ENCODE measurements at places on chromosomes 5 and 9.

GRCh38 chr5:38451074-38451725, 105.2 kb downstream of the LIFR start:
- no peak for DNase-seq

DNA sequence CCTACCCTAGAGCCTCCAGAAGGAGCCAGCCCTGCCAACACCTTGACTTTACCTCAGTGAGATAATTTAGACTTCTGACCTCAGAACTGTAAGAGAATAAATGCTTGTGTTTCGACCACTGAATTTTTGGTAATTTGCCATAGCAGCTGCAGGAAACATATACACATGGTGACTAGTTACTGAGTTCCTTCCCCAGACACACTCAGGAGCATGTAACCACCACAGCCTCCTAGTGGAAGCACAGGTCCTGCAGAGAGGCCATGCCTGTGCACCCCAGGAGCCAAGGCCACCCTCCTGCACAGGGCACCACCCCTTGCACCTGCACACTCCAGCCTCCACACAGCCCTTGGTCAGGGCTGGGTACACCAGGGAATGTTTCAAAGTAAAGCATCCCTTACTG, 7.6 kb upstream of the CAMSAP1 start:
- no peak for DNase-seq

GRCh38 chr9:77977210-77977611, 54.4 kb downstream of the GNAQ start:
- peak; percentile 92 for DNase-seq

DNA sequence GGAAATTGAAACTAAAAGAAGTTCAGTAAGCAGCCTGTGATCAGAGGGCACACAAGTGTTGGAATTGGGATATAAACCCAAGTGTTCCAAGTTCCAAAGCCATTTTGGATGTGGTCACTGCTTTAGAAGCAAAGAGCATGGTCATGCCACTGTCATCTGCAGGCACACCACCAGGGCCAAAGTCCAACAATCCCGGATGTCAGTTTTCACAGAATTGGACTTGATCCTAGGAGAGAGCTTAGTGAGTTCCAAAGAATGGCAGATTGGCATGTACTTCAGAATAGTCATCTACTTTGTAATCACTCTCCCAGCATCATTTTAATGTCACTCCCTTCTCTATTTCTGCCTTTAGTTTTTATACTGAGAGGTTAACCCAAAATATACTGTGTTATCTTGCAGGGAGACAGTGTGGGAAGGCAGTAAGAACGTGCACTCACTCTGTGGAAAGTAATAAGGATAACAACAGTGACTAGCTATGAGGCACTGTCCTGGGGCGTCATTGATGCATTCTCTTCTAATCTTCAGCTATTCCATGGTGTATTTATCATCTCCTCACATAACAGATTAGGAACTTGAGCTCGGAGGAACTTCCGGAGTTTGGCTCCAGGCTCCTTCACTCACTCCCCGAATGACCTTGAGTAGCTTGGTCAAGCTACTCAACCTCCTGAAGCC, 388.0 kb downstream of the ACTL7B start:
- DNase-seq: no peak

- no peak for DNase-seq
Measured at GRCh38 chr9:2029666-2030170, 14.6 kb downstream of the SMARCA2 start.

DNA sequence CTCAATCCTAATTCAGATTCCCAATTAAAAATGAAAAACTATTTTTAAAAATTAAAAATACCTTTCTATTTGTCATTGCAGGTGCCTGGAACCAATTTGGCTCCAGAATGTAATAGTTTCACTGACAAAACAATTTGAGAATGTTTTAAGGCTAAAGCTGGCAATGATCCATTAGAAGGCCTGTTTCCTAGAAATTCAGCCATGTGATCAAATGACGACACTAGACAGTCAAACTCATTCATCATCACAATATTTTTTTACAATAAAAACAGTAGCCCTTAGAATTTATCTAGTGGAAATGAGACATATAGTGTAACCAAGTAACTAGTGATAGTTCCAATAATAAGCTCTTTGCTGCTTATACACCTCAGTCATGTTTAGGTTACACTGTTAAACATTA, 75.4 kb upstream of the MAP3K1 start:
- peak; percentile 4 for DNase-seq

- peak; percentile 19 for DNase-seq
Measured at GRCh38 chr9:137453643-137454081, 5.5 kb downstream of the NSMF start.

- DNase-seq: peak; percentile 86
Measured at GRCh38 chr5:115977988-115978387, 15.7 kb downstream of the LVRN start.

DNA sequence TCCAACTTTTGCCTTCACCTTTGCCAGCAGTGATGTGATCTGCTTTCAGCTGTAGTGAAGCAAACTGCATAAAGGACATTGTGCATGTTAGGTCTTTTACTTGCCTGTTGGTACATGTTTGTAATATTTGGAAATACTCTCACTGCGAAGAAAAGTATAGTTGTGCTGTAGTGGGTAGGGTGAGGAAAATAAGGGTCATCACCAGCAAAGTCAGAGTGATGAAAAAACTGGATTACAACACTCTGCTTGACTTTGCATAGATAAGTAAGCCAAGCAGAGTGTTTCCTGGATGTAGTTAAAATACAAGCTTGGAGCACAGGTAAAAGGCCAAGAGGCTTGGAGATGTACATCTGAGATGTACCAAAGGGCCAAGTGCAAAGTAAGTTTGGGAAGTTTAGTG, 16.7 kb downstream of the TGFBR1 start:
- no peak for DNase-seq

- DNase-seq: peak; percentile 88
Measured at GRCh38 chr9:8863886-8864544, 1064.4 kb upstream of the DMAC1 start.

DNA sequence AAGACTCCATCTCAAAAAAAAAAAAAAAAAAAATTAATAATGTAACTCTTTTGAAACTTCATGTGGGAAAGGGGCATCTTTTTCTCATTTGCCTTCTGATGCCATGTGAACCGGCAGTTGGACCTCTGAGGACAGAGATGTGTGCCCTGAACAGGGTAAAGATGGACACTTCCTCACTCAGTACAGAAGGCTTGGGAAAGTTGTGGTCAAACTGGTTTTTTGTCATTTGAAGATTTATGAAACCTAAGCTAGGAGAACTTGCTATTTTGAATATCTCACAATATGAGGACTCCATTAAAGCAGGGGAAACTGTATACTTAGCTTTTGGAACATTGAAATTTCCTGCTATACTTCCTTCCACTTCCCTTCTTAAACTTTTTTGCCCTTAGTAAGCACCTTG, 147.5 kb upstream of the ALDH1B1 start:
- no peak for DNase-seq

All from renal cortical epithelial cell (primary cell).